Bronchial smooth muscle cell (primary cell): ENCODE measurements at places on chromosomes 6 and 20. TPM values are rescaled to one million over a fixed set of nuclear protein-coding genes. Genes with fewer than 3 reads are reported as not detected.

The PERP gene
- total RNA-seq, result 18.6 and 29.8 TPM in 2 replicates

The CLDN20 gene
- not detected in 2 replicates for total RNA-seq

The RGS17 gene
- 7.5 and 15.1 TPM in 2 replicates for total RNA-seq

The BCAS1 gene
- under 0.01 and 0.09 TPM in 2 replicates for total RNA-seq

The FOXC1 gene
- total RNA-seq, result 2.3 and 4.7 TPM in 2 replicates

The RBM24 gene
- total RNA-seq, result 0.16 and 1.4 TPM in 2 replicates

The WFDC5 gene
- not detected in 2 replicates for total RNA-seq

The ADAM33 gene
- total RNA-seq, result 47.8 and 68.8 TPM in 2 replicates

The SIRPB1 gene
- total RNA-seq, result 0.17 and 0.79 TPM in 2 replicates

The SLC17A1 gene
- total RNA-seq, result not detected in 2 replicates

The GPSM3 gene
- total RNA-seq, result 0.17 and 0.95 TPM in 2 replicates

The PXT1 gene
- total RNA-seq, result under 0.01 TPM in 1 of 2 replicates, not detected in the other

The OLIG3 gene
- total RNA-seq, result not detected in 2 replicates

The HSPA1L gene
- 1.7 and 2.3 TPM in 2 replicates for total RNA-seq

The LY86 gene
- not detected in 2 replicates for total RNA-seq

The LHFPL5 gene
- not detected in 2 replicates for total RNA-seq

The PLA2G7 gene
- total RNA-seq, result not detected in 2 replicates

The SMOC2 gene
- total RNA-seq, result not detected in 2 replicates

The THBD gene
- 5.7 and 34.8 TPM in 2 replicates for total RNA-seq

The ESR1 gene
- total RNA-seq, result 0.63 and 0.77 TPM in 2 replicates

The BACH2 gene
- 0.32 and 0.52 TPM in 2 replicates for total RNA-seq

The HSPA12B gene
- 1.9 and 4.5 TPM in 2 replicates for total RNA-seq

The EFCAB8 gene
- under 0.01 TPM in 1 of 2 replicates, not detected in the other for total RNA-seq

The MEI4 gene
- not detected in 2 replicates for total RNA-seq

The MRPS18A gene
- 36.1 and 37.5 TPM in 2 replicates for total RNA-seq

The SOBP gene
- total RNA-seq, result 3.9 and 6.3 TPM in 2 replicates

The CCM2L gene
- not detected in 2 replicates for total RNA-seq

The PAQR8 gene
- 2.3 and 3.0 TPM in 2 replicates for total RNA-seq

The CRISP2 gene
- not detected in 2 replicates for total RNA-seq

The ID4 gene
- 6.7 and 14.2 TPM in 2 replicates for total RNA-seq

The DEF6 gene
- 1.5 and 4.4 TPM in 2 replicates for total RNA-seq

The PPT2 gene
- 18.6 and 39.7 TPM in 2 replicates for total RNA-seq

The ADGRF1 gene
- under 0.01 TPM in 1 of 2 replicates, not detected in the other for total RNA-seq

The HNF4A gene
- not detected in 2 replicates for total RNA-seq

The TREM2 gene
- 0.09 TPM in 1 of 2 replicates, not detected in the other for total RNA-seq

The MAP7 gene
- total RNA-seq, result 0.95 and 2.7 TPM in 2 replicates
